Stimulated activated CD4-positive, alpha-beta T cell treated with anti-CD3 and anti-CD28 coated beads, Interleukin-4, amount 100 ng/mL, for 4 hours (primary cell): ENCODE measurements at places on chromosomes 1 and 21.
A peak's percentile ranks its signal among the peaks of the same experiment; 100 is the strongest.

DNA sequence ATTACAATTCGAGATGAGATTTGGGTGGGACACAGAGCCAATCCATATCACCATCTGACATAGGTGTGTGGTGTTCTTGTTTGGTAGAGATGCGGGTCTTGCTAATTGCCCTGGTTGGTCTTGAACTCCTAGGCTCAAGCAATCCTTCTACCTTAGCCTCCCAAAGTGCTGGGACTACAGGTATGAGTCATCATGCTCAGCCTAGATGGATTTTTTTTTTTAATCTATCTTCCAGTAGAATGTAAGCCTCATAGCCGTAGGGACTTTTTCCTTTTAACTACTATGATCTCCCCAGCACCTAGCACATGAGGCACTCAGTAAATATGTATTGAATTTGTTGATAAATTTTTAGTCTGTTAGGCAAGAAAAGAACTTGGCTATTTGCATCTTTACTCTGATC is 94.6 kb upstream of the TENT5C start:
- DNase-seq, result no peak

- peak; percentile 59 for DNase-seq
Measured at GRCh38 chr1:44723496-44724295, 7.3 kb downstream of the RNU5D-1 start.

DNA sequence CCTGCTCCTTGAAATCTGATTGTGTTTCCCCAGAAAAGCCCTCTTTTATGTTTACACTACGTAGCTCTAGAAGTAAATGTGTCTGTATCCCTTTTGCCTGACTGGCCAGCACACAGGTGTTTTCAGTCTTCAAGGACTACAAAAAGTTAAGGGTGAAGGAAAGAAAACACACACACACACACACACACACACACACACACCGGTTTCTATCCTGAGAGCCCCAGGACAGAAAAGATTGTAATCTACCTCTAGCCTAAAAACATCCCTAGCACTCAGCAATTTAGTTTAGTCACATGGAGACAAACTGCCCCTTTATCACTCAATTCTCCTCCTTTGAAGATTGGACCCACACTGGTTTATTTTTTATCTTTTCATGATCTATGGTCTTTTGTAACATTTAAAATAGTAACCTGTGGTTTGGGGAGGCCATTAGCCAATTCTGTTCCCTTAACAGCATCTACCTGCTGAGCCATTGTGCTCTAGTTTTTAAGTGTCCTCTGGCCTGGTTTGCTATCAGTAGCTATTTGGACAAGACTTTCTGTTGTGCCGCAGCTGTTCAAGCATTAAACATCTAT is 15.8 kb upstream of the TRIM45 start:
- no peak for DNase-seq

DNA sequence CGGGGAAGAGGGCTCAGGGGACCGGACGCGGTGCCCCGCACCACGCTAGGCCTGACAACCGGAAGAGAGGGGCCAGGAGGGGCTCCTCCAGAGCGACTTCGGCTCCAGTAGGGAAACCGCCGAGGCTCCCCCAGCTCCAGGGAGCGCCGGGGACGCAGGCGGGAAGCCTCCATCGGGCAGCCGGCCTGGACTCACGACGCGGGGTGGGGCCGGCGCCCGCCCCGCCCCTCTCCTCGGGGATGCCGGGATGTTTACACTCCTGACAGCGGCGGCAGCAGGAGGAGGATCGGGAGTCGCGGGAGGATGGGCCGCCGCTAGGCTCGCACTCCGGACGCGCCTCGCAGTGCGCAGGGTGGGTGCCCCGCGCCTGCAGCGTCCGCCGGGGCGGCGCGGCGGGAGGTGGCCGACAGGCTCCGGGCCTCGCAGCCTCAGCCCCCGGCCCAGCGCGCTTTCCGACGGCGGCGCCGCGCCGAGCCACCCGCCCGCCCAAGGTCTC is at the start of gene NEK7:
Gene NEK7, plus strand, starts transcription at position 254 of the 496 bp plus-strand sequence. CDS start 75,583 bp downstream, outside the sequence.
- peak; percentile 47 for DNase-seq

DNA sequence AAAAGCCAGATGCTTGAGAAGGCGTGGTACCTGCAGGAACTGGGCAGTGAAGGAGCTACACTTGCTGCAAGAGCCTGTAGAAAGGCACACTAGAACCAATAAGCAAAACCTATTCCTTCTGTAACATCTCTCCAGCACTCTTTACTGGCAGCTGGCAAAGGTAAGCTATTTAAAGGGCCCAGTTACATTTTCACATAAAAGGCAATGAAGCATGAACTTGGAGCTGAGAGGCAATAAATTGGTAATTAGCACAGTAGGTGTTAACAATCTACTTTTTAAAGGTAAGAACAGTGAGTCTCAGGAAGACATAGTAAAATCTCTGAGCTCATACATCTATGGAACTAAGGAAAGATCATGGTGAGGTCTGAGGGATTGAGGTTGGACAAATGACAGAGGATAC is 167.1 kb upstream of the OLFM3 start:
- no peak for DNase-seq

DNA sequence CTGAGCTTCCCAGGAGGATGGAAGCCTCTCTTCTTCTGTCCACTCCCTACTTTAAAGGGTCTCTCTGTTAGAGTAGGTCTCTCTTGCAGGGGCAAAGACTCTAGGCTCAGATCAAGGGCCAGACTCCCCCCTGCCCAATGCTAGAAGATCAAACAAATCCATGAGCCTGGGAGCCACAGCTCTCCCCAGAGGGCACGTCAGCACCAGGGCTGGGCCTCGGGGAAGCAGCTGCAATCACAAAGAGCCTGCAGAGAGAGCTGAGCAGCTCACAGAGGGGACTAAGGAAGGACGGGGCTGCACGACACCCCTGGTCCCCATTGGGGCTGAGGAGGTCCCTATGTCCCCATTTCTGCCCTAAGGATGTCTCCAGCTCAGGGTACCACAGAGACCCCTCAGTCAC is 3.9 kb downstream of the CNTN2 start:
- no peak for DNase-seq

DNA sequence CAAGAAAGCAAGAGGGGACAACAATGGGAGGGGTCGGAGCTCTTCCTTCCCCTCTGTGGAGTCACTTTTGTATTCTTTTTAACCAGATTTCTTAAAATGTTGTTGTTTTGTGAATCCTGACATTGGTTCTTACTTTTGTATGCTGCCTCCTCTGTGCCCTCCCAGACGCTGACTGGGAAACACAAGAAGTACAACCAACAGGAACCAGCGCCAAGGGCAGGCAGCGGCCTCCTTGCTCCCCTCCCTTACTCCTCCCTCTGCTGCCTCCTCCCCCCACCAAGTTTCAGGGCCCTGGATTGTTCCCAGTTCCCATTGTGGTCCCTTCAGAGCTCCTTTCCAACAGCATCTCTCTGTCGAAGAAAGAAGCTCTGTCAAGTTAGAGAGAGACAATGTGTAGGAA is 111.1 kb downstream of the BRINP2 start:
- DNase-seq, result no peak

- DNase-seq, result no peak
Measured at GRCh38 chr1:180854001-180854400, 58.7 kb upstream of the KIAA1614 start.

- no peak for DNase-seq
Measured at GRCh38 chr1:156055281-156056048, 883 bp downstream of the LAMTOR2 start.

GRCh38 chr1:152884966-152885624 is 7.0 kb downstream of the SMCP start:
- DNase-seq, result no peak

GRCh38 chr1:205348554-205349487 is 7.9 kb downstream of the KLHDC8A start:
- DNase-seq, result no peak

DNA sequence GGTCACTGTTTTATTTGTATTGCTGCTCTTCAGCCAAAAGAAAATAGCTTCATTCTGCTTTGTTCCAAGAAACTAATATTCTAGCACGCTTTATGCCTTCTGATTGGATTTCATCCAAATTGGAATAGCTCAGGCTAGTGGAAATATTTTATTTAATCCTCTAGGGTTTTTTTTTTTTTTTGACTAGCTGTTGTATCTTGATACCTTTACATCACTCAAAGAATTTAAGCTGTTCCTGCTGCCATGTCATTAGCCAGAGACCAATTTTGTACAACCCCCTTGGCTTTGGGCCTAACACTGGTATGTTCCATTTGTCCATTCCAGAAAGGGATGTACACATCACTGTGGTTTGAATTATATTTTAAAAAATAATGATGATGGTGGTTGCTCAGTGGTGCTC is 103.0 kb downstream of the DISC1 start:
- DNase-seq, result no peak

GRCh38 chr1:240577095-240577494 is 34.9 kb downstream of the GREM2 start:
- DNase-seq, result no peak

GRCh38 chr1:205392650-205393049 is 29.2 kb downstream of the LEMD1 start:
- no peak for DNase-seq

DNA sequence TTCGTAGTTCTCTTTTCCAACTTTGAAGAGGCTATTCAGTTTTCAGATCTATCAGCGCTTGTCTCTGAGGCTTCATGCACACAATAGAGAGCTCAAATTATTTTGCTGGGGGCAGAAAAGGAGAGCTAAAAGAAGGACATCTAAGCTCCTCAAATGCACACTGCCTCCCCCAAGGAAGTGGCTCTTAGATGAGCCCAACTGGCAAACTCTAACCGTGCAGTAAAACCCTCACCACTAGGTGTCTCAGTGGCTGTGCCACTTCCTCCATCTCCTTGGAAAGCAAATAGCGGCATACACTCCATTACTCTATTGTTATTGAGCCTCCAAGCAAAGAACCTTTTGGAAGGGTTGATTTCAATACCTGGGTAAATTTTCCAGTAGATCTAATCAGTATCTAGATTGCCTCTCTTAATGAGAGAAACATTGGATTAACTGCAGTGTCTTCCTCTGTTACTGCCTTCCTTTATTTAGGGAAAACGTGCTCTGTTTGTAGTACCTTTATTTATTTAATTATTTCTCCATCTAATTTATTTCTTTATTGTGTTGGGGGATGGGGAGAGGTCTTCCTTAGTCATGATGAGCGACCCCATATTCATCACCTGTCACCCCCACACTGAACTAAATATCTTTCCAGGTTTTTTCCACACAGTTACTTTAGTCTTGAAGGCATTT is 9.2 kb upstream of the SFPQ start:
- DNase-seq, result peak; percentile 63

DNA sequence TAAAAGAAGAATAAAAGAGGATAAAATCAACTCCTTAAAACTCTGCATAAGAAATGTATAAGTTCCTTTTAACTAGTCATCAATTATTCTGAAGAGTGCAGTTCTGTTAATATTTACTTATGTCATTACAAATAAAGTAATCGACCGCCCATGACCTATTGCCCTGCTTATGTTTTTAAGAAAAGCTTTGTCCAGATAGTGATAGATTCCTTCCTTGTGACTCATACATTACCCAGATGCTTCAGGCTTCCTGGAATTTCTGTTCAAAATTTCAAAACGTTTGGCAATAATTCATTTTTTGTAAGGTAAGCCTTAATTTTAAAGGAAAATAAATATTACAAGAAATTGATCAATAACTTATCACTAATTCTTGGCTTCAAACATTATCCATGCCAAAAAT is 918.2 kb upstream of the ADGRL2 start:
- DNase-seq, result no peak

- no peak for DNase-seq
Measured at GRCh38 chr1:247362153-247362552, 30.5 kb upstream of the ZNF496 start.

GRCh38 chr1:235102993-235103411 is 25.6 kb downstream of the TOMM20 start:
- DNase-seq, result no peak

DNA sequence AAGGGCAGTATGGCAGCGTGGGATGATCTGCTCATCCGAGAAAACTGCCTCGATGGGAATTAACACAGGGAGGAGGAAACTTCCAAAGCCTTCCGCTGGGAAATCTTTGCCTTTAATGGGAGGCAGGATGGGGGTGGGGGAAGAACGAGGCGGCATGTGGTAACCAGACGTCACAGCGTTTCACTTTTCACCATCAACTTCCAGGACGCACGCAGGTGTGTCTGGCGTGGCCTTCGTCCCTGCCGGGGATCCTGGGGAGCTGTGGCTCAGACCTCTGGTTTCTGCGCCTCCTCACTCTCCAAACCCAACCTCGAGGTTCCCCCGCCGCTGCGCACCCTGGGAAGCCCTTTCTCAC is 282 bp downstream of the RSPH1 start:
- no peak for DNase-seq

- DNase-seq, result no peak
Measured at GRCh38 chr1:219900201-219900600, 28.2 kb downstream of the SLC30A10 start.

DNA sequence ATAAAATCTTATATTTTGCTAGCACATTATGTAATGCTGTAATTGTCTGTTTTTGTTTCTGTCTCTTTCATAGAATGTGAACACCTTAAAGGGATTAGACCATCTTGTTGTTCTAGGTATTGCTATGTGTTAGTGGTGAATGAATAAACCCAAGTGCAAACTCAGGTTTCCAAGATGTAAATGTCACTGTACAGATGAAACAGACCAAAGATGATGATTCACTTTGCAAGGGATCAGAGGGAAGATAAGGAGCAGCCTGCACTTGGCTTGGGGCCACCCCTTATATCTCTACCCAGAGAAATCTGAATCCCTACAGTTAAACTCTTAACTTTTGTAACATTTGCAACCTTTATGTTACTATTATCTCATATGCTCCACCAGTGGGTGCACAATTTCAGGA is 25.4 kb downstream of the UROD start:
- no peak for DNase-seq

- no peak for DNase-seq
Measured at GRCh38 chr1:8065369-8065768, 39.3 kb upstream of the ERRFI1 start.

- DNase-seq, result no peak
Measured at GRCh38 chr1:32345289-32345827, 9.3 kb upstream of the MARCKSL1 start.

GRCh38 chr1:153667439-153667838 is 3.4 kb downstream of the ILF2 start:
- DNase-seq, result no peak

DNA sequence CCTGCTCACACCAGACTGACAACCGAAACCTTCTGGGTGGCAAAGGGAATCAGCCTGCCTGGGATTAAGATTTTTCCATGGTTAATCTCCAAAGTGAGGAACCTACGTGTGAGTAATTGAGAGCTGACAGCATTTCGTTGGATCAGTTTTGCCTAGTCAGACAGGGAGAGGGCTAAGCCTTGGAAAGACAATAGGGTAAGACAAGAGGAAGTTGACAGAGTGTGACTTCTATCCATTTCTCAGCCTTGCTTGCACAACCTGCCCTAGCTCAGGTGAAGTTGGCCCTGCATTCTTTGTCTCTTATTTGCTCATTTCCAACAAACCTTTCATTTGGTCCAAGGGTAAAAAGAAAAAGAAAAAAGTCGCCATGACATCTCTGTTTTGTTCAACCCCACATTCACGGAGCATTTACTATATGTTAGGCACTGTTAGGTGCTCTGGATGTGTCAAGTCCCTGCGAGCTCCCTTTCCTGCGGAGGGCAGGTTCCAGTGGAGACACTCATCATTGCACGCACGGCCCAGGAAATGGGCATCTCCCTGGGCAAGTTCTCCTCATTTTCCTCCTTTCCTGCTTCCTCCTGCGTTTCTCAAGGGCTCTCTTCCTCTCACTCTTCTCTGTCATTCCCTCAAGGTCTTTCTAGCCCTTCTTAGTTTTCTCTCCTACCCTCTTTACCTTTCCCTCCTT is 23.3 kb downstream of the KIRREL1 start:
- DNase-seq, result no peak

- no peak for DNase-seq
Measured at GRCh38 chr1:16145030-16145661, 10.7 kb downstream of the EPHA2 start.

GRCh38 chr1:114353262-114353661 is 157.7 kb downstream of the TRIM33 start:
- DNase-seq, result no peak
